ENCODE measurements at places on chromosomes 13 and 19. TPM values are rescaled to one million over a fixed set of nuclear protein-coding genes. Genes with fewer than 3 reads are reported as not detected.

- no peak for DNase-seq
These were observed 22.4 kb upstream of the ARHGEF7 start for GRCh38 chr13:111092685-111093084.

DNA sequence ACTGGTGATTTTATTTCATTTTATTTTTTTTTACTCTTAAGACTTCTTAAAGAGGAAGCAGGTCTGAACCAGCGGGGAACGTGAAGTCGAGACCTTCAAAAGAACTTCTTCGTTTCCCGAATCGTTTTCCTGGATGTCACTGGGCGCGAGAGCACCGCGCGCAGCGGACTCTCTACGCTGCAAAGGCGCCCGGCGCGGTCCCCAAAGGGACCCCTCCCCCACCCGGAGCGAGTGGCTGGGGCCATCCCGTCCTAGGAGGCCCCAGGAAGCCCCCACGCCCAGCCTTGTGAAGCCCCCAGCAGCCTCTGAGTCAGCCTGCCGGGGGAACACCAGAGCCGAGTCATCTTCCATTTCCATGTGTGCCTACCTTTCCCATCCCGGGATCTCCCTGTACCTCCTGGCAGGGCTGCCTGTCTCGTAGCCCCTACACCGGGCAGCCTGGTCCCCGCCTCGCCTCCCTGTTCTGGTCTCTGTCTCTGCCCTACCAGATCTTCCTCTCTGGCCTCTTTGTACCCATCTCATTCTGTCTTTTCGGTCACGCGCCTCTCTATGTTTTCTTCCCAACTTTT lies 608 bp downstream of the CD70 start:
- no peak for DNase-seq

DNA sequence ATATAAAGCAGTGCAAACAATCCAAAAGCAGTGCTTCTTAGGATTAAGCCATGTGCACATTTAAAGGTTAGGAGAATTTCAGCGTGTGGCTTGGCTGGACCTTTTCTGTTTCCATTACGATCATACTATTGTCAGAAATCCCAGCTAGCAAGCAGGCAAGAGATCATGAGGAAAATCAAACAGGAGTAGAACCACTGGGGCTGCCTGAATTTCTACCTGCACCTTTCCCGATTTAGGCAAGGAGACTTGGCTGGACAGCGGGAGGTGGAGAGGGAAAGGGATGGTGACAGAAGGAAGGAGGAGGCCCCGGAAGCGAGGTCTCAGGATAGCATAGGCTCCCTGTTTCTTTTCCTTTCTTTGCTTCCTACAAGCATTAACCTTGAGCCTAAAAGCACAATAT lies 102.5 kb downstream of the FGF14 start:
- DNase-seq = no peak

GRCh38 chr13:101530293-101530692 lies 77.8 kb downstream of the ITGBL1 start:
- DNase-seq = peak; percentile 39

DNA sequence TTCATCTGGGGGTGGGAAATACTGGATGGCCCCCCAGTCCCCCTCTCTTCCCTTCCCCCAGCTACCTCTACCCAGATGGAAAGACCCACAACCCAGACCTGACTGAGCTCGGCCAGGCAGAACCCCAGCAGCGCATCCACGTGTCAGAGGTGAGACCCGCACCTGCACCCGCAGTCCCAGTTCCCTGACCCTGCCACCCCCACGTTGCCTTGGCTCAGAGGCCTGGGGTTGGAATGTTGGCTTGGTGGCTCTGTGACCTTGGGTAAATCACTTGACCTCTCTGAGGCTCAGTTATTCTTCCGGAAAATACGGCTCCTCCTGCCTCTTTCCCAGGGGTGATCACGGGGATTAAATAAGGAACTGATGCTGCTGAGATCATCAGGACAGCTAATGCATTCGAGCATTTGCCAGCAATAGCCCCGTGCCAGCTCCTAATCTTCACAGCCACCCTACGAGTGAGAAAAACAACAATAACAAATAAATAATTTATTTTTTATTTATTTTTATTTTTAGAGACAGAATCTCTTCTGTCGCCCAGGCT lies 12.3 kb downstream of the CBLC start:
- DNase-seq = no peak

GRCh38 chr19:806815-807421 lies 9.7 kb downstream of the PTBP1 start:
- DNase-seq = no peak

DNA sequence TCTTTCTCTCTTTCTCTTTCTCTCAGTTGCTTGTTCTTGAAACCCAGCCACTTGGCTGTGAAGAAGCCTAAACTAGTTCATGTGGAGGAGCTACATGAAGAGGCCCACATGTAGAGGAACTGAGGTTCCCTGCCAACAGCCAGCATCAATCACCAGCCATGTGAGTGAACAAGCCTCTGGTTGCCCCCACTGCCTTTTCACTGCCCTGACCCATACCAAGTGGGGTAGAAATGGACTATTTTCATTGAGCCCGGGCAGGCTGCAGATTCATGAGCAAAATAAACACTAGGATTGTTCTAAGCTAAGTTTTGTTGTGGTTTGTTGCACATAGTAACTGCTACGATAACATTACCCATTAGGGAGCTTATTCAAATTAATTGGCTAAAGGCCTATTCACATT lies 78.7 kb upstream of the FAM216B start:
- DNase-seq = no peak

- DNase-seq = peak; percentile 35
These were observed 1.2 kb downstream of the KPNA3 start for GRCh38 chr13:49791315-49791710.

DNA sequence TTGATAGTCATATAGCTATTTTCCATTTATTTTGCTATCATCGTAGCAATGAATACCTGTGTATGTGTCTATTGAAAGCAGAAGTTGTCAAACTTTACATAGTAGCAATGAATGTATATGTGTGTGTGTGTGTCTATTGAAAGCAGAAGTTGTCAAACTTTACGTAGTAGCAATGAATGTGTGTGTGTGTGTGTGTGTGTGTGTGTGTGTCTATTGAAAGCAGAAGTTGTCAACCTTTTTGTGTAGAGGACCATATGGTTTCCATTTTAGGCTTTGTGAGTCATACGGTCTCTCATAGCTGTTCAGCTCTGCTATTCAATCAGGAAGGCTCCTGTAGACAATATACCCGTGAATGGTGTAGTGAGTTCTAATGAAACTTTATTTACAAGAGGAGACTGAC lies 20.8 kb downstream of the NLRP4 start:
- no peak for DNase-seq

DNA sequence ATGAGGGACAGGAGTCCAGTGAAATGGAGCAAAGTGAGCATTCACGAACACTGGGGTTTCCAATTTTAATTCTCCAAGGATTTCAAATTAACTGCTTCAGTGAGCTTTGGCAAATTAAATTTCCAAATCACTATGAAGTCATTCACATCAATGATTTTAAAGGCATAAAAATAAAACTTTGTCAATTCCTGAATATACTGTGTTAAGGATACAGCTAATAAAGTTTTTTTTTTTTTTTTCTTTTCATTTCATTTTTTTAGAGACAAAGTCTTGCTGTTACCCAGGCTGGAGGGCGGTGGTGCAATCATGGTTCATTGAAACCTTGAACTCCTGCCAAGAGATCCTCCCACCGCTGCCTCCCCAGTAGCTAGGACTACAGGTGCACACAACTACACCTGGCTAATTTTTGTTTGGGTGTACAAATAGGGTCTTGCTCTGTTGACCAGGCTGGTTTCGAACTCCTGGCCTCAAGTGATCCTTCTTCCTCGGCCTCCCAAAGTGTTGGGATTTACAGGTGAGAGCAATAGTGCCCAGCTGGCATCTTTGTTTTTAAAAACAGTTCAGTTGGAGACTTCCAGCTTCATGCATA lies 21.9 kb downstream of the RBM26 start:
- no peak for DNase-seq

DNA sequence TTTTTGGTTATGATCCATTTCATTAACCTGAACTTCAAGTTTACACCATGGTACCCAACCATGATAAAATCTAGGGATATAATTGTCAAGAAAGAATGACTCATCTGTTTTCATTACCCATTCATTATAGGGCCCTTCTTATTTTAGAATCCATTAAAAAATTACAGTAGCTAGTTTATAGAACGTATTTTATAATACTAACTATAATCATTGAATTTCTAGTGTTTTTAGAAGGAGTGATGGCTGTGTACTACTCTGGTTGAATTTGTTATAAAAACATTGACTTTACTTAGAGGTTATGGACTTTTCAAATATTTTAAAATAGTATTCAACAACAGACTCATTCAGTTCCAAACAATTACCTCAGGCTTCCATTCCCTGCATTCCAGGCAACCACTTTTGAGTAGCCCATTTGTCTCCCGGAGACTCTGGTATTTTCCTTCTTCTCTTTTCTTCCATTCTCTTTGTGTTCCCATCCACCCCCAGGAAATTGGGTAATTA lies 71.9 kb upstream of the KLF12 start:
- DNase-seq = peak; percentile 92

DNA sequence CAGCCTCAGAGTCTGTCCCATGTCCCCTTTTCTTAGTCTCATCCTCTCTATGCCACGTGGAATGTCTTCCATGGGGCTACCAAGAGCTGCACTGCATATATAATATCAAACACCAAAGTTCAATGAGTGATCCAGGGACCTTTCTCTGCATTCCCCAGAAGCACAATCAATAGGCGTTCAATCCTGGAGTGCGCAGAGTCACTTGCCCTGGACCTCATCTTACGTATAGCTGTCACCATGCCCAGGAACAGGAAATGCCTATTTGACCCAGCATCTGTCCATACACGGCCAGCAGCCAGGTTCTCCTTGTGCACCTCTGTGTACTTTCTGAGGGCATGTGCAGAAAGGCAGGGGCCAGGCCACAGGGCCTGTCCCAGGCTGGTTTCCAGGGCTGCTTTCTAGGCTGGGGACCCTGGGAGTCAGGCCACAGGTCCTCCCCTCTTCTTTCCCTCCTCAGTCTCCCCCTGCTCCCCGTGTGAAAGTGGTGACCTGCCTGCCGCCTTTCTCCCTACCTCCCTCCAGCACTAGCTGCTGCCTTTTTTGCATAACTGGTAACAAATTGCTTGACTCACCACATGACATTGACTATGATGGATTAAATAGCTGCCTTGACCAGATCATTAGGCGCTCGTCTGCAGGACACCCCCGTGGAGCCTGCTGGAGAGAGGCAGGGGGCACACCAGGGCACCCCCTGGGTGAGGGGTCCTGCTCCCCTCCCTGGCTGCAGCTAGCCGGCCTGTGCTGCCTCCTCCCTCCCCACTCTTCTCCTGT lies 222.0 kb downstream of the ZNF536 start:
- DNase-seq = no peak

DNA sequence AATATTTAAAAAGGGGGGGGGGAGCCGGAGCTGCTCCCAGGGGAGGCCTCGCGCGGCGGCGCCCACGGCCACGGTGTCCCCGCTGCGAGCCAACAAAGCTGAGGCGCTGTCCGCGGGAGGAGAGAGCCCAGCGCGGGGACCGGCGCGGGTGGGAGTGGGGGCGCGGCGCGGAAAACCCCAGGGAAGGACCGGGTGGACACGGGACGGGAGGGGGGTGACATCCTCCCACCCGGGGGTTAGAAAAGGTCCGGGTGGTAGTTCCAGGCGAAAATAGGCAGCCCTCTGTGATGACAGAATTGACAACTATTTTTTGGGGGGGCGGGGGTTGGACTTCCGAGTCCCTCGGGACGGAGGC lies 11.1 kb upstream of the SOX1 start:
- DNase-seq = no peak

DNA sequence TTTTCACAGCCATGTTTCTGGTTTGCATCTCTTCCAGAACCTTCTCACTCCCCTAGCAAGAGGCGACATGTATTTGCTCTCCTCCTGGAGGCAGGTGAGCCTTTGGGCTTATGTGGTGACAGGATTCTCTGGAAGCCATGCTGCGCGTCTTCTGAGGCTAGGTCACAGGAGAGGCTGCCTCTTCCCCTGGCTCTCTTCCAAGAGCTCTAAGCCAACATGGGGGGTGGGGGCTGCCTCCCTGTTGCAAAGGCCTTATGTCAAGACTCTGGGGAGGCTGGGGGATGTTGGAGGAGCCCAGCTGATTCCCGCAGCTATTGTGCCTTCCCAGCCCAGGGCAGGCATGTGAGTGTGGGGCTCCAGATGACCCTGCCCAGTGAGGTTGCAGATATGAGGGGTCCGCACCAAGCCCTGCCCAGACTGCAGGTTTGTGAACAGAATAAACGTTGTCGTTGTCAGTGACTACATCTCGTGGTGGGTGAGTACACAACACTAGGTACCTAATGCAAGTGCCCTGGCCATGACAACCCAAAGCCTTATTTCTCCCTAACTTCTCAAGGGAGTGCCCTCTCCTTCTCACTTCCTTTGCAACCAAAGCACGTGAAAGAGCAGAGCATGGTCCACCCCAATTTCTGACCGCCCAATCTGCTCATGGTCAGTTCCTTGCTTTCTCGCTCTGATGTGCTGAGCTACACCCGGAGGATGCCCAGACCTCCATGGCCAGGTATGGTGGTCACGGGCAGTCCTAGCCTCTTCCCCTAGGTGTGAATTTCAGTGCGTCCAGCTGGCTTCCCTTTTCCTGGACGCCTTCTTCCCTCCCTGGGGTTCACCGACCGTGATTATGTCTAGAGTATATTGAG lies 44.9 kb downstream of the TEX29 start:
- DNase-seq = no peak

DNA sequence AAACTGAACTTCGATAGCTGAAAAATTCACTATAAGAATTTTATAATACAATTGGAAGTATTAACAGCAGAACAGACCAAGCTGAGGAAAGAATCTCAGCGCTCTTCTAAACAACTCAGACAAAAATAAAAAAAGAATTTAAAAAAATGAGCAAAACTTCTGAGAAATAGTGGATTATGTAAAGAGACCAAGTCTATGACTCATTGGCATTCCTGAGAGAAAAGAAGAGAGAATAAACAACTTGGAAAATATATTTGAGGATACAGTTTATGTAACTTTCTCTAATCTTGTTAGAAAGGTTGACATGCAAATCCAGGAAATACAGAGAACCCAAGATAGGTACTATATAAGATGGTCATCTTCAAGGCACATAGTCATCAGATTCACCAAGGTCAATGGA lies 25.4 kb downstream of the SLC25A15 start:
- DNase-seq = peak; percentile 31

- DNase-seq = no peak
These were observed 27.6 kb downstream of the CEBPG start for GRCh38 chr19:33400856-33401682.

GFY gene
- polyA plus RNA-seq = not detected

ZNF816 gene
- 1.6 TPM for polyA plus RNA-seq

GIPR gene
- polyA plus RNA-seq = 0.63 TPM

C19orf33 gene
- polyA plus RNA-seq = 0.96 TPM

HSPB6 gene
- 188 TPM for polyA plus RNA-seq

ZNF582 gene
- 1.9 TPM for polyA plus RNA-seq

All from IMR-90 (cell line).